ENCODE measurements at places on chromosomes 13 and 19.

DNA sequence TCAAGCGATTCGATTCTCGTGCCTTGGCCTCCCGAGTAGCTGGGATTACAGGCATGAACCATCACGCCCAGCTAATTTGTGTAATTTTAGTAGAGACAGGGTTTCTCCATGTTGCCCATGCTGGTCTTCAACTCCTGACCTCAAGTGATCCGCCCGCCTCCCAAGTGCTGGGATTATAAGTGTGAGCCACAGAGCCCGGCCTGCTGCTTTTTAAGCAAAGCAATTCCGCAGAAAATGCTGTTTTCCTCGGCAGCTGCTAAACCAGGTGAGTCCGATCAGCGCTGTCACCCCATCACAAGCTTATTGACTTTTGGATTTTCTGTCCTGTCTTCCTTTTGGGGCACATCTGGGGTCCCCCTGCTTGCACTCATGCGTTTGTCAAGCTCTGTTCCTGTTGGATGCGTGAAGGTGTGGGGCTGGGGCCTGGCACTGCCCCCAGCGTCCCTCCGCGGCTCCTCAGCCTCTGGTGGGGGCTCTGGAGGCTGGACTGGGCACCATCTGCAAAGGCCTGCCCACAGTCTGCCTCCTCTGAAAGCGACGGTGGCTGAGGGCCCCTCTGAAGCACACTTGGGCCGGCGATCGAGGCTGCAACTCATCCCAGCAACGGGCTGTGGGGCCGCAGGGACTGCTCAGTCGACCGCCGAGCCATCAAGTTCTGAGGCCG lies 25.7 kb downstream of the CEBPG start:
- no peak for DNase-seq

DNA sequence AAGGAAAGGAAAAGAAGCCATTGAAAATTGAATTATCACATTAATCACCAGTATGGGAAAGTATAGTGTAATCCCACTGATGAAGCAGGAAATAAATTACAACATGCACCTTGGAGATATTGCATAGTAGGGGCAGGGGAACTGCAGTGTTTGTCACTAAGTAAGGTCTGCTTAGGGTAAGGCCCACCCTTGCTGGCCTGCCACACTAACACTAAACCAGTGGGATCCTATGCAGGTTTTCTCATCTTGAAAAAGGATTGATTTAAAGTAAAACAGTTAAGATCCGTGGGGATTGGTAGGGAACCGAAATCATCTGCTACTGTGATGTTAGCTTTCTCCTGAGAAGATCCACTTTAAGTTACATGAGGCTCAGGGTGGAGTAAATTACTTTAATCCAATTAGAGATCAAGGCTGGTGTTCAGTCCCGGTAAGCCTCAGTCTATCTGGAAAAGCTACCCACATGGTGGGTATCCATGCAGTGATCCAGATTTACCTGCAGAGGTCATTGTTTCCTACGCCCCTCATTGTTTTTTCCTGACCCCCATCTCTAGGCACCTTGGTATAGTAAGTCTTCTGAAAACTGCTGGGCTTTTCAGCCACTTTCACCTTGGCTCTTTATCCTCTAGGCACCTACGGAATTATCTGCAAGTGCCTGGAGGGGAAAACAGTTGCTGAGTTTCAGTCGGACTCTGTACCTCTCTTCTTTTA lies 1014.9 kb upstream of the ATXN8OS start:
- no peak for DNase-seq

DNA sequence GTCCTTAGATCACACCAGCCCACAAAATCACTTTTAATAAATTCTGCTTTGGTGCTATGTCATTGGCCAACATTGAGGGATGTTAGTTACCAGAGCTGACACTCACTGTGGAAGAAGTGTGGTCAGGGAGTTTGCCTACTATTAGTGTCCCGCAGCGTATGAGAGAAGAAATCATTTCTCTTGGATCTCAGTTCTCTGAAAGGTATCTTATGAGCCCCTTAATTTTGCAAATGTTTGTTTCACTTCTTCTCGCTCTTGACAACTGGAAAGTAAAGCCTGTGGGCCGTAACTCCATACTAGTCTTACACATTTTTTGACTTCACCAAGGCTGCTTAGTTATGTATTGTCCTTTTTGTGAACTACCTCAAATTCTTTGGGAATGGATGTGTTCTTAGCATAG lies 80.9 kb downstream of the FLT1 start:
- DNase-seq, result no peak

DNA sequence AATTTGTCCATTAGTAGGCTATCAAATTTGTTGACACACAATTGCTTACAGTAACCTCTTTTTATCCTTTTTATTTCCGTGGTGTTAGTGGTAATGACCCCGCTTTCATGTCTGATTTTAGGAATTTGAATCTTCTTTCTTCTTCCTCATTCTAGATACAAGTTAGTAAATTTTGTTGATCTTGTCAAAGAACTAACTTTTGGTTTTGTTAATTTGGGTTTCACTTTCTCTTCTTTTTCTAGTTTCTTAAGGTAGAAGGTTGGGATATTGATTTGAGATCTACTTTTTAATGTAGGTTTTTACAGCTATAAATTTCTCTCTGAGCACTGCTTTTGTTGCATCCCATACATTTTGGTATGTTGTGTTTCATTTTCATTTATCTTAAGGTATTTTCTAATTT lies 53.3 kb upstream of the SLC7A1 start:
- no peak for DNase-seq

DNA sequence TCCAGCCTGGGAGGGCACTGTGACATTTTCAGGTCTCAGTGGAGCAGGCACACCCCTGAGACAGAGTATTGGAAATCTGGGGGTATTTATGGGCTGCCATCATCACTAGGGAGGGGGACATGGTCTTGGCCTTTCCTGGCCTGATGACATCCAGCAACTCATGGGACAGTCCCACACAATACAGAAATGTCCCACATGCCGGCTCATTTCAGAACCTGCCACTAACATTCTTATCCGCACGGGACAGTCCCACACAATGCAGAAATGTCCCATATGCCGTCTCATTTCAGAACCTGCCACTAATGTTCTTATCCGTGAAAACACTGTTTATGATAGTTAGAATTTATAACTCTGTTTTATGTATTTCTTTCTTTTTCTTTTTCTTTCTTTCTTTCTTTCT lies 9.8 kb downstream of the SLC8A2 start:
- no peak for DNase-seq

- no peak for DNase-seq
Measured at GRCh38 chr13:110125157-110125556, 181.8 kb downstream of the COL4A1 start.

GRCh38 chr19:38047049-38047438 lies 140.0 kb downstream of the SIPA1L3 start:
- no peak for DNase-seq

GRCh38 chr13:104759069-104759468 lies 1692.9 kb upstream of the SLC10A2 start:
- no peak for DNase-seq

- no peak for DNase-seq
Measured at GRCh38 chr19:33300009-33300893, 2.1 kb downstream of the CEBPA start.

GRCh38 chr19:39524495-39524894 lies 8.2 kb downstream of the EID2B start:
- no peak for DNase-seq

- DNase-seq, result peak; percentile 23
Measured at GRCh38 chr19:49442771-49443365, 1.5 kb upstream of the SLC17A7 start.

GRCh38 chr13:20416223-20416745 lies 109.4 kb downstream of the CRYL1 start:
- DNase-seq, result no peak

GRCh38 chr13:84139561-84140158 lies 257.4 kb upstream of the SLITRK1 start:
- DNase-seq, result no peak

Data from activated effector memory CD4-positive, alpha-beta T cell treated with Interleukin-2 at 50 U/mL for 16 hours (primary cell).